BJ (cell line): ENCODE measurements at places on chromosomes 13 and 19.

GRCh38 chr19:6476155-6476895 is 5.3 kb downstream of the DENND1C start:
- DNase-seq: no peak

- DNase-seq: no peak
Observed at GRCh38 chr13:27034678-27035111, 136.9 kb downstream of the USP12 start.

- no peak for DNase-seq
Observed at GRCh38 chr19:49581007-49581508, at the start of gene PRRG2. PRRG2 (plus strand) TSS chr19:49581316; CDS start chr19:49583220, 1,904 bp downstream.

GRCh38 chr13:33678906-33679657 is 138.9 kb upstream of the RFC3 start:
- DNase-seq: no peak

DNA sequence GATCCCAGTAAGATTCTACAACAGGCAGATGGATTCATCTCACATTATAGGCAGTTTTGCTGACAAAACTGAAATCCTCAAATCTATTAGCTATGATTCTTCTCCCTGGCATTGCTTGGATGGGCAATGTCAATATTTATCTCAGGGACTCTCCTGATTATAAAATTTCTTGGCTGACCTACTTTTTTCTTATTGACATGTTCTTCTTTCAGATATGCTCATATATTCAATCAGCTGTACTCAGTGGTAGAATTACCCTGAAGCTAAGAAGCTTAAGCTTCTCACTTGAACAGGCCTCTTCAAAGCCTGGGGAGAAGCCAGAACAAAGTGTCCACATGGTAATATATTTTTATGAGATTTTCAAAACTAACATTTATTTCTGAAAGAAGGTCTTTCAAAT is 513.6 kb downstream of the PCDH9 start:
- DNase-seq: no peak

GRCh38 chr13:77353995-77354394 is 27.1 kb upstream of the MYCBP2 start:
- DNase-seq: no peak

DNA sequence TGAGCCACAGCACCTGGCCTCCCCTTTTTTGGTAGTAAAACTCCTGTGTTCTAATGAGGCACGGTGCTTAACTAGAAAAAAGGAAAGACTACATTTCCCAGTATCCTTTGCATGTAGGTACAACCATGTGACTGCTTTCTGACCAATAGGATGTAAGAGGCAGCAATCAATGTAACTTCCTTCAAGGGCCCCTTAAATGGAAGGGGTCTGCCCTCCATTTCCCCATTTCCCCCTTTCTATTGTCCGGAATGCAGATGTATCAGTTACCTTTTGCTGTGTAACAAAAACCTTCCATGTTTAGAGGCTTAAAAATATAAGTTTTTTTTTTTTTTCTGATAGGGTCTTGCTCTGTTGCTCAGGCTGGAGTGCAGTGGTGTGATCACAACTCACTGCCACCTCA is 2.2 kb downstream of the GPR32 start:
- DNase-seq: no peak

DNA sequence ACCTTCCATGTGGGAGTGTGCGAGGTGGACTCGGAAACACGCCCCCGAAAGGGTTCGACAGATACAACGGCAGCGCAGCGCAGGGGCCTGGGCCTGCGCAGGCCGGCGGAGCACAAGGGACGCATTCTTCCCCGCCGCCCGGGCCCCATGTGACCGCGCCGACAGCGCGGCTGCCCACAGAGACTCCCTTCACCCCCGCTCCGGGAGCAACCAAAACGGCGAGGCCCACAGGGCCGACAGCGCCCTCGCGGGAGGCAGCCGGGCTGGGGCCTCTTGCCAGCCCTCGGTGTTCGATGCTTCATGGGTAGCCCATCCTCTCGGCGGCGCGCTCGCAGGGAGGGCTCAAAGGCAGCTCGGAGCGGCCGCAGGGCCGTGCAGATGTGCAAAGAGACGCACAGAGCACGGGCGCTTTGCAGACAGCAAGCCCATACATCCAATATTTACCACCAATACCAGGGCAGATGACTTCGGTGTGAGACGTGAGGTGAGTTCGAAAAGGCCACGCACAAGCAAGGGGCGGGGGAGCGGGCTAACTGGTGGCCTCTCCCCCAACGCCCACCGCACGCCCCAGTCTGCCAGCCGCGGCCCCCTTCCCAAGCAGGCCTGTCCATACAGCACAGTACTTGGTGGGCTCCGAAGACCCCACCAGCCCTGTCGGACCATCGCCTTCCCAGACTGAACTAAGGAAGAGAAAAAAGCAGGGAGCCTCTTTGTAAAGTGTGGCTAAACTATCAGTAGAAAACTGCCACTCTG is 89.9 kb downstream of the CRYL1 start:
- DNase-seq: no peak

DNA sequence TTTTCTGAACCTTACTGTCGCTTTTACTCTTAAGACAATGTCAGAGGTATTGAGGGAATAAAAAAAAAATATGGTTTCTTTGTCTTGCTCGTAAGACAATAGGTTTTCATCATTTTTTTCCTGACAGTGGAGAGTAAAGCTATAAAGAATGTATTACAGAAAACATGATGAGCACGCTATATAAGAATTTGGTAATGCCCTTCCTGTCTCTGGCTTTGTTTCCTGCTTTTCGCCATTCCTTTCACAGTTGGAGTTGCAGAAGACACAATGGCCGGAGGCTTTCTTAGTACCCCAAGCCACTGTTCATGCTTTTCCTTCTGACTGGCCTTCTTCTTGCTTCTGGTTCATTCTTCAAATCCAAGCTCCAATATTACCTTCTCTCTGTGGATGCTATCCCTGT is 101.0 kb upstream of the DACH1 start:
- no peak for DNase-seq

DNA sequence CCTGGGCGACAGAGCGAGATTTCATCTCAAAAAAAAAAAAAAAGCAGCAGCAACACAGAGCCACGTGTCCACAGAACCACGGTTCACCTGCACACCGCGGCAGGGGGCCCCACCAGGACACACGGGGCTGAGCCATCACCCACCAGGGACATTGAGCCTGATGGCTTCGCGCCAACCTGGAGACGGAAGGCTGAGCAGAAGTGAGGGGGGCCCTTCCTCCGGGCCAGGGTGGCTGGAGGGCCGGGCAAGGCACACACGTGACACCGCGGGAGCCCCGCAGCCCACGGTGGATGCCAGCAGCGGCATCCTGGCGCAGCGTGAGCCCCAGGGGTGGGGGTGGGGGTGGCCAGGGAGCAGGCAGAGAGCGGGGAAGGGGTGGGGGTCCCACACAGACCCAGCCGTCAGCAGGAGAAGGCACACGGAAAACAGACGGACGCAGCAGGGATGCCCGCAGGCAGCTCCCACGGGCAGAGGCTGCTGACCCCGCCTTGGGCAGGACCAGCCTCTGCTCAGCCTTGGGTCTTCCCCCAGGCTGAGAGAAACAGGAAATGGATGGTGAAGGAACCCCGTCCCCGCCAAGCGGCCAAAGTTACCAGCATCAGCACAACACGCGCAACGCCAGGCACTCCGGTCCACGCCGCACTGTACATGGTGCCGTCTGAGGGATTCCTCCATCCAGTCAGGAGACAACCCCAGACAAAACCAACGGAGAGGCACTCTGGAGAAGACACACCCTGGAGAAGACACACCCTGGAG is 33.6 kb downstream of the SBNO2 start:
- DNase-seq: no peak

DNA sequence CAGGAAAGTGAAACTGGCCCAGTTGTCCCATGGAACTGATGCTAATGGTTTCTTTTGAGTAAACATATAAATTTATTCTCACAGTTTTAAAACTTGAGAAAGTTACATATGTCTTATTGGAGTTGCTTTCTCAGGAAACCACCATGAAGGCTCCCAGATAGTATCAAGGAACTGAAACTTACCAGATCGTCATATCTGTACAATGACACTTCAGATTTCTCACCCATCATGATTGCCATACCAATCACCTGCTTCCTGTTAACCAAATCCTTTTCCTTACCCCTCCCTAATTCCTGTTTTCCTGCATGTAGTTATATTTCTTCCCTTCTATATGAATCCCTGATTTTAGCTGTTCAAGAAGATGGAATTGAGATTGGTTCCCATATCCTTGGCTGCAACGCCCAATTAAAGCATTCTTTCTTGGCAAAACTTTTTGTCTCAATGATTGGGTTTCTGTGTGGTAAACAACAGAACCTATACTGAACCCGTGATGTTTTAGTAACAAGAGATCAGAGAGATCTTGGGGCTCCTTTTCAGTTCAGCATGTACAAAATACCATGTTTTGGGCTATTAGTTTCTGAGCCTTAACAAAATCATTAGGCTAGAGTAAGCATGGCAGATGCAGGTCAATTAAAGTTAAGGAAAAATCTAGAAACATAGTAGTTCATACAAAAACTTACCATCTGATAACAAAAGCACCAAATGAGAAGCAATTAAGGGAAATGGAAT is 781.3 kb upstream of the MIR17HG start:
- no peak for DNase-seq

DNA sequence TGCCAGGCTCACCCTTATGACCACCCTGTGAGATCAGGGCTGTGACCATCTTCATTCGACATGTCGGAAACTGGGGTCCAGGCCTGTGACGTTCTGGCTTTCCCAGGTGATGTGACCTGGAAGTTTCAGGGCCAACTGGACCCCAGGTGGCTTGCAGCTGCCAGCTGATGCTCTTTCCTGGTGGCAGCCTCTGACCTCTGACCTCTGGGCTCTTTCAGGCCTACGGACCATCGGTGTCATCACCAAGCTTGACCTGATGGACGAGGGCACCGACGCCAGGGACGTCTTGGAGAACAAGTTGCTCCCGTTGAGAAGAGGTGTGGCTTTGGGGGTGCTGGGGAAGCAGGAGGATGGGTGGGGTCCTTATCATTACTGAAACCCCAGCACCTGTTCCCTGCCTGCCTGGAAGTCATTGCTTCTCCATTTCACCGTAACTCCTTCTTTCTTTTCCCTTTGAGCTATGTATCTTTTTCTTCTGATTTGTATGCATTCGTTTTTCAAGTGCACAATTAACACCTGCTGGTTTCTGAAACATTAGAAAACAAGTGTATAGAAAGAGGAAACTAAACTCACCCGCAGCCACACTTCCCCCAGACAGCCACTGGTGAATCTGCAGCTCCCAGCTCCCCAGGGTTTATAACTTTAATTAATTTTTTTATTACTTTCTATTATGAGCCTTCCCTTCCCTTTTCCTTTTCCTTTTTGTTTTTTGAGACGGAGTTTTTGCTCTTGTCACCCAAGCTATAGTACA is 58.9 kb downstream of the TMED1 start:
- no peak for DNase-seq

DNA sequence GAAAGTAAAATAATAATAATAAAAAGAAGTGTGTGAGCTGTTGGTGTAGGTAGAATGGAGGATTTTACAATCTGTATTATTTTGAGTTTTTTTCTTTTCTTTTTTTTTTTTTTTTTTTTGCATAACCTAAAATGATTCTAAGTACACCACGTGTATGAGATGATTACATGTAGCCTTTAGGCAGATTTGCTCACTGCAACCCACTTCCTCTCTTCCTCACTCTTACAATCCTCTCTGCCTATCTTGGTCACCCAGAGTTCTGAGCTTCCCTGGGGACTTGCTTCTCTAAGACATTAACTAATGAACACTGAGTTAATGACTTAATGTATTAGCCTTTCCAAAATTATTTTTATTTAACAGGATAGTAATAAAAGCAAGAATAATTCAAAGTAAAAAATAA is 1169.6 kb downstream of the EFNB2 start:
- no peak for DNase-seq

DNA sequence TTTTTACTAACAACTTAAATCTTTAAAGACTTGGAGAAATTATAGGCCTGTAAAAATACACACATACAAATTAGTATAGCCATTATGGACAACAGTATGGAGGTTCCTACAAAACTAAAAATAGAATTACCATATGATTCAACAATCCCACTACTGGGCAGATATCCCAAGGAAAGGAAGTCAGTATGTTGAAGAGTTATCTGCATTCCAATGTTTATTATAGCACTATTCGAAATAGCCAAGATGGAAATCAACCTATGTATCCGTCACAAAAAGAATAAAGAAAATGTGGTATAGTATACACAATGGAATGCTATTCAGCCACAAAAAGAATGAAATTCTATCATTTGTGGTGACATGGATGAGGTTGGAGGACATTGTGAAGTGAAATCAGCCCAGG is 37.2 kb downstream of the SLITRK1 start:
- no peak for DNase-seq

GRCh38 chr19:41606215-41606837 is 20.5 kb downstream of the CEACAM4 start:
- DNase-seq: no peak

DNA sequence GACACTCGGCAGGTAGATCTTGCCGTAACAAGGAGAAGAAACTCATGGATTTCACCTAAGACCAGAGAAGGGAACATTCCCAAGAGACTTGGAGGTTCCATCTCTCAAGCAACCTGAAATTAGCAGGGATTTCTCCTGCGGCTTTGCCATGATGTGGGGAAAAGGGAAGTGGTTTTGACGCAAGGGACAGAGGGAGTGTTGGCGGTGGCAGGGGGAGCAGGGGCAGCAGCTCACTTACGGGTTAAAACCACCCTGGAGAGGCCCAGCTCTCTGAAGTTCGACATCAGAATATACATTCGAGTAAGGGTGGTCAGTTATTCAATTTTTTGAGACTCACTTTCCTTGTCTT is 76.1 kb upstream of the POMP start:
- DNase-seq: no peak

- no peak for DNase-seq
Observed at GRCh38 chr13:111140562-111141105, 25.5 kb downstream of the ARHGEF7 start.

- DNase-seq: no peak
Observed at GRCh38 chr13:109740721-109741120, 45.7 kb downstream of the IRS2 start.

- DNase-seq: no peak
Observed at GRCh38 chr19:49441210-49441959, at the start of gene SLC17A7. SLC17A7 (minus strand) TSS chr19:49441527; CDS start chr19:49441379, 148 bp downstream.

GRCh38 chr19:19460761-19461265 is 54.5 kb downstream of the TSSK6 start:
- no peak for DNase-seq

DNA sequence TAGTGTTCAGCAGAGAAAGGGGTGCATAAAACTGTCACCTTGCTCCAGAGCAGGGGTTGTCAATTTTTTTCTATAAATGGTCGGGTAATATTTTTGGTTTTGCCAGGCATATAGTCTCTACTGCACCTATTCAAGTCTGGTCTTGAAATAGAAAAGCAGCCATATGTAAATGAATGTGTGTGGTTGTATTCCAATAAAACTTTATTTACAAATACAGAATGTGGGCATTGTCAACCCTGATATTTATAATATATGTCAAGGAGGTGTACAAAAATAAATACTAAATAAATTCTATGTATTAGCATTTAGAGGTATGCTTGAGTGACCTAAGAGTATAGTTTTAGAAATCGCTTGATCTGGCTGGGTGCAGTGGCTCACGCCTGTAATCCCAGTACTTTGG is 97.6 kb upstream of the SPRY2 start:
- no peak for DNase-seq

- no peak for DNase-seq
Observed at GRCh38 chr13:48726711-48727110, 73.0 kb downstream of the CYSLTR2 start.

- DNase-seq: no peak
Observed at GRCh38 chr19:58338825-58339558, 12.2 kb downstream of the ZSCAN22 start.
